ENCODE measurements at places on chromosomes 5 and 9. TPM values are rescaled to one million over a fixed set of nuclear protein-coding genes. Genes with fewer than 3 reads are reported as not detected.
A peak's percentile ranks its signal among the peaks of the same experiment; 100 is the strongest.

The PCDHGB3 gene
- total RNA-seq, result 9.6 TPM

The PHF2 gene
- 14.2 TPM for total RNA-seq

DNA sequence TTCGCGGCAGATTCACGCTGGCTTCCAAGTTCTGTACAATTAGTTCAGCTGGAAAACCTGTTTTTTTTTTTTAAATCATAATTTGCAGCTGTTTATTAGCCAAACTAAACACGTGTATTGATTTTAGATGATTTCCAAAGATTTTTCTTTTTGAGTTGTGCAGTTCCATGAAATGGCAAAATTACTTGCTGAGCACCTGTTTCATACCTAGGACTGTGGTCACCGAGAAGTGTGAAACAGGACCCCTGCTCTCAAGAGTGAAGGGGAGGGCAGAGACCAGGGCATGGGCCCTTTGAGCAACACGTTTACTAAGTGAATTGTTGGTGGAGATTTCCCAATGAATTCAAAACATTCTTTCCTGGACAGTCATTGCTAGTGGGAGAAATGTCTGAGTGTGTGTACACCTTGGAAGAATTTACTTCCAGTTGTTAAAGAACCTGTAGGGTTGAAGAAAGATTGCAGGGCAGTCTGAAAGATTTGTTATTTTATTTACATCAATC, 688 bp downstream of the SNX24 start:
- DNase-seq, result peak; percentile 71

DNA sequence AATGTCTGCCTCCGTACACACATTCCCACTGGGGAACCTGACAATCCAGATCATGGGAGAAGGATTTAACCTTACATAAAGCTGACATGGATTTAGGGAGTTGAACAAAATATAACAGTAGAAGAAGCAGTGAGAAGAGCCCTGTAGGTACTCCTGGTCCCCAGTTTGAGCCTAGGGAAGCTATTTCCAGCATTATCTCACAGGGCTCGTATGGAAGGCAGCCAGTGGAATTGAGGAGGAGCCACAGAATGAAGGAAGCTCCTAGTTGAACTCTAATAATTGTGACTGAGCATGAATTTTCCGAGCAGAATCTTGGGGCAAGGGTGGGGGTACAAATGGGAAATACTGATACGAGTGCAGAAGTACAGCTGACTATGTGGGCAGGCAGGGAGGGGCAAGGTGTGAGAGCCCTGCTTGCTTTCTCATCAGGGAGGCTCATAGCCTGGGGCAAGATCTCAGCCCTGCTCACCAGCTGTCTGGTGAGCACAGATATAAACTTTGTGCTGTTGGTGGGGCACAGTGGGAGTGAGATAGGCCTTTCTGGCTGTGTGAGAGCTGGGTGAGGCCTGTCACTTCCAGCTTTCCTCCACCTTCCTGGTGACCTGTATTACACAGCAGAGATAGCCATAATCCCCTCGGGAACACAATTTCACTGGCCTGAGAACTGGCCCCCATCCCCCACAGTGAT, 290.7 kb upstream of the IL12B start:
- DNase-seq, result no peak

DNA sequence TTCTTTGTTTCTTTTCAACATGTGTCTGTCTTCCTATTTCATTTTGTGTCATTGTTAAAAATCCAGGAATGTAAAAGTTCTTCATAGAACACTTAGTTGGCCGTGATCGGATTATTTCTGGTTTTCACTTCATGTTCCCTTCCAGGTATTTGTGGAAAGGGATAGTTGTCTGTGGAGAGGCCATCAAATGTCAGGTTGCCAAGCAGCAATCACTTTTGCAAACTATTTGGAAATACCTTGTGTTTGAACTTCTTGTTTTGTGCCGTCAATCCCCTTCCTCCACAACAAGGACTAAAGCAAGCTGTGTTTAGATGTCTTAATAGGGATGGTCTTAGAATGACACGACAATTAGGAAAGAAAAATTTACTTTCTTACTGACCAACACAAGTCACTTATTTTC, 116.9 kb upstream of the MPDZ start:
- DNase-seq, result no peak

DNA sequence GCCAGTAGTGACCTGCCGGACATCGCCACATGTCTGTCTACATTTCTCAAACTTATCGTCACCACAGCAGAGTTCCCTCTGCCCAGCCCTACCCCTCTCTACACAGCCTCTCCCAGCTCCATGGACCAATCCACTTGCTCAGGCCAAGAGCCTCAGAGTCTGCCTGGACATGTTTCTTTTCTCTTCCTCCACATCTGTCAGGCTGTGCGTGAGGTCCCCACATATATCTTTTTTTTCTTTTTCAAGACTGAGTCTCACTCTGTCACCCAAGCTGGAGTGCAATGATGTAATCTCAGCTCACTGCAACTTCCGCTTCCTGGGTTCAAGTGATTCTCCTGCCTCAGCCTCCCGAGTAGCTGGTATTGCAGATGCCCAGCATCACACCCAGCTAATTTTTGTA, 62.7 kb upstream of the GGTA1 start:
- DNase-seq, result no peak

Measured in fibroblast of the aortic adventitia (primary cell).